ENCODE measurements at places on chromosomes 1 and 21.

DNA sequence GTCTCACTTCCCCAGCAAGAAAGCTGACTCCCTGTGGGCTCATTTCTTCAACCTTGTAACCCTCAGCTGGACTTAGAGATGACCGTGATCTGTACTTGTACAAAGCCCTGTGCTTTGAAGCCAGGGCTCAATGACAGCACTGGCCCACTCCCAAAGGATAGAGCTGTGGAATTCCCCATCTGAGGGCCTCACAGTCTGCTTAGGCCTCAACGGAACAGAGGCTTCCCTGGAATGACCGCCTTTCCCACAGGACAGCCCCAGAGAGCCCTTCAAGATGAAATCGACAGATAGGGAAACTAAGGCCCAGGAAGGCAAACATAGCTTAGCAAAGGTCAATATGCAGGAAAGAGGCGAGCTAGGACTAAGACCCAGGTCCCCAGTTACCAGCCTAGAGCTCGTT, 11.5 kb downstream of the SLC9A1 start:
- DNase-seq = no peak

DNA sequence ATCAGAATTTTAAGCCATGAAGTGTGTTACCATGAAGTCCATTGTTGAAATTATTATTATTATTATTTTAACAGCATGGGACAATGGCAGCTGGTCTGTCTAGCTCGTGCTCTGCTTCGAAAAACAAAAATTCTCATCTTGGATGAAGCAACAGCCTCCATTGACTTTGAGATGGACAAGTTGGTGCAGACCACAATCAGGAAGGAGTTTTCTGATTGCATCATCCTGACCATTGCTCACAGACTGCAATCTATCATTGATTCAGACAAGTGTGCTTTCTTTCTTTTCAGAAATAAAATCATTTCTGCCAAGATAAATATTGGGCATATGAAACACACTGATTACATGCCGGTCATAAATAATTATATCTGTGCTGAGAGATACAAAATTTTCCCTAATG, 21.0 kb downstream of the HSPA13 start:
- no peak for DNase-seq

DNA sequence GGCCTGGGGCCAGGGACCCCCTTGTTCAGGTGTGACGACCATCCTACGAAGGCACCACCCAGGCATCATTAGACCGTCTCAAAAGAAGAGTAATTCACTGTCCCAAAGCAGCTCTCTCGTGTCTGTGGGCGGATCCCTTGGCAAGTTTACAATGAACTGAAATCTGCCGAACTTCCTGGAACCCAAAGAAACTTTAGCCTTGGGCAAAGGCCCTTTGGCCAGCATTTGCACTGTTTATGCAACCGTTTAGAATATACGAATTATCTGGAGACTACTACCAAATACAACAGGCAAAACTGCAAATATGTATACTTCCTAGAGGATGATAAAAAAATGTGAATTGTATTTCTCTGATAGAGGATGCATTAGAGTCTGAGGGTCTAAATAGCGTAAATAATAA, 1.4 kb upstream of the SOD1 start:
- no peak for DNase-seq

DNA sequence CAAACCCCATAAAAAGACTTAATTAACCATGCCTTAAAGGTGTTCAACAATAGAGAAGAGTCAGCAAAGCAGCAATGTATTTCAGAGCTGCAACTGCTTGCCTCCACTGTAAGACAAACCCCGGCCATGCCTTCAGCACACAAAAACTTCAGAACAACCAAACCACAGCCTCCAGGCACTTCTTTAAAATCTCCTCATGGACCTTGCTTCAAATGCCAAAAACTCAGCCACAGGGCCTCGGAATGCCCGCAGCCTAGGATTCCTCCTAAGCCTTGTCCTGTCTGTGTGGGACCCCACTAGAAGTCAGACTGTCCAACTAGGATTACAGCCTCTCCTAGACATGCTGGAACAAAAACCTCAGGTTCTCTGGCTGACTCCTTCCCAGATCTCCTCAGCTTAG, 208.1 kb upstream of the DUSP10 start:
- no peak for DNase-seq

DNA sequence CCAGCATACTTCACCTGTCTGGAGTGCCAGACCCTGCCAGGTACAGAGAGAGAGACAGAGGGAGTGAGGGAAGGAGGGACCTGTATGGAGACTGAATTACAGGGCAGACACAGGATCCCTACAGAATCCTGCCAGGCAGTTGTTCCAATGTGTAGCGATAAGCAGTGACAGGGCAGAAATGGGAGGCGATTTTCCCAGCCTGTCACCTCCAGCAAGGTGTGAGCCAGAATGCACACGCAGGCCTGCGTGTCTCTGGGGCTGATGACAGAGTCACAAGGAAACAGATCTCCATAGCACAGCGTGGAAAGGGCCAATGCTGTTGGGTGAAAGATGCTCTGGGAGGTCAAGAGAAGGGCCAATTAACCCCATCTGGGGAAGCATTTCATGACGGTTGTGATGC, 111.3 kb downstream of the HIVEP3 start:
- no peak for DNase-seq

DNA sequence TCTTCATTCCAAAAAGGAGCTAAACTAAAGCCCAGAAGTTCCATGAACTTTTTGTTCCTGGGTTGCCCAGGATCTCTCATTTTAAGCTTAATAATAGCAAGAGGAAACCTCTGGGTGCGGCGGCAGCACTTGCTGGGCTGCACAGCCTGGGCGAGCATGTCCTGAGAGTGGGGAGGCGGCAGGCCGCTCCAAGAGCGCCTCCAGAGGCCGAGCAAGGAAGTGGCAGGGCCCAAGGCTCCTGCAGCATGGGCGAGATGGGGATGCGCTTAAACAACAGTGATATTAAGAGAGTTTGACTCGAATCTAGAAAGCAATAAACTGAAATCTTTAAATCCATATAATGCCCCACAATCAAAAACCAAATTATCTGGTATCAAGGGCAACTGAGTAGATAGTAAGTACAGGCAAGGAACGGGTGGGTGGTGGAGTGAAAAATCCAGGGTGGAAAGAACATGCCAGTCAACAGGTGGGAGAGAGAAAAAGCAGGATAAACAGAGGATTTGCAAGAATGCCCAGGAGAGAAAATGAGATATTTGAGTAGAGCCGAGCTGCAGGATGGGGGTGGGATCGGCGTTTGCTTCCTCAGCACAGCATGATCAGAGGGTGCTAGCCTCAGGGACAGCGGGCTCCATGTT, 14.1 kb upstream of the TNR start:
- DNase-seq = peak; percentile 17

GRCh38 chr21:19031953-19032352, 628.4 kb upstream of the TMPRSS15 start:
- peak; percentile 72 for DNase-seq

DNA sequence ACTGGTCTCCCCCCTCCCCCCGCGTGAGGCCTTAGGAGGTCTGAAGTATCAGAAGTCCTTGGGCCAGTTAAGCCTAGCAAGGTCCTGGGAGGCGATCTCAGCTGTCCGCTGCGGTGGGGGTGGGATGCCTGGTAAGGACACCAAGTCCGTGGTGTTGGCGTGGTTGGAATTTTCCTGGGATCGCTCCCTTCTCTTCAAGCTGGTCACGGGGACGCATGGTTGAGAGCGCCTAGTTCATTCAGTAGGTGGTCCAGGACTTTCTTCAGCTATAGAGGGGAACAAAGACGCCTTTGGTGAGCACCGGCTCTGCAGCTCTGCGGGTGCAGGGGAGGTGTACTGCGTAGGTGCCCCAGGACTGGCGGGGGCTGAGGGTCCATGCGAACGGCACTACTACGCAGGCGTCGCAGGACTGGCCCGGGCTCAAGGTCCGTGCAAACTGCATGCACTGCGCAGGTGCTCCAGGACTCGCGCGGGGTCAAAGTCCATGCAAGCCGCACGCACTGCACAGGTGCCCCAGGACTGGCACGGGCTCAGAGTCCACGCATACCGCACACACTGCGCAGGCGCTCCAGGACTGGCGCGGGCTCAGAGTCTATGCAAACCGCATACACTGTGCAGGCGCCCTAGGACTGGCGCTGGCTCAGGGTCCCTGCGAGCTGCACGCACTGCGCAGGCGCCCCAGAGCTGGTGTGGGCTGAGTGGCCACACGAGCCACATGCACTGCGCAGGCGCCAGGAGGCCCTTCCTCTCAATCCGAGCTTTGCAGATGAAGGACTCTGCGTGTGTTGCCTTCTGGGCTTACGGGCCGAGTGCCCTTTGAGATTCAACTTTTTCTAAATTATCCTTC, 36.6 kb upstream of the HMGN1 start:
- no peak for DNase-seq

- DNase-seq = no peak
Measured at GRCh38 chr1:212618466-212619210, 10.1 kb downstream of the ATF3 start.

DNA sequence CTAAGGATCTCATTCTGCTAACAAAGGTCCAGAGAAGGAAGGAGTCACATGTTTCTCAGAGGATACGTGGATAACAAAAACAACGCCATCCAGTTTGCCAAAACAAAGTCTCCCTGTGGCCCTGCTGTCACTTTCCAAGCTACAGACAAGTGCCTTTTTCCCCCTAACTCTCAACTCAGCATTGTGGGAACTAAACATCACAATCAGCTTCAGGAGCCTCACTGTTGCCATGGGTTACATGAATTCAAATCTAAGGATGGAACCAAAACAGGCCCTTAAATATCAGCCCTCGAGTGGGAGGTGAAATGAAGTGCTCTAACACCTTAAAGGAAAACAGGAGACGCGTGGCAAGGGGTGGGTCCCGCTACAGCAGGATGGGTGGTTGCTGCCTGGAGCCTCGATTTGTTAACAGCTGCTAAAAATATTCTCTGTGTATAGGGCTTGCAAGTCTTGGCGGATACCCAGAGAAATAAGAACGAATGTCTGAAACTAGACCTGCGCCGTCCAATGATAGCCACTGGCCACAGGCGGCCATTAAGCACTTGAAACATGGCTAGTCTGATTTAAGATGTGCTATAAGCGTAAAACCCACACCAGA, 66.4 kb upstream of the SOD1 start:
- DNase-seq = peak; percentile 53

- no peak for DNase-seq
Measured at GRCh38 chr1:32184650-32185049, 5.2 kb downstream of the TXLNA start.

GRCh38 chr21:37532868-37533780, 166.6 kb downstream of the DYRK1A start:
- peak; percentile 57 for DNase-seq

GRCh38 chr1:160342526-160342925, 524 bp downstream of the COPA start:
- no peak for DNase-seq

DNA sequence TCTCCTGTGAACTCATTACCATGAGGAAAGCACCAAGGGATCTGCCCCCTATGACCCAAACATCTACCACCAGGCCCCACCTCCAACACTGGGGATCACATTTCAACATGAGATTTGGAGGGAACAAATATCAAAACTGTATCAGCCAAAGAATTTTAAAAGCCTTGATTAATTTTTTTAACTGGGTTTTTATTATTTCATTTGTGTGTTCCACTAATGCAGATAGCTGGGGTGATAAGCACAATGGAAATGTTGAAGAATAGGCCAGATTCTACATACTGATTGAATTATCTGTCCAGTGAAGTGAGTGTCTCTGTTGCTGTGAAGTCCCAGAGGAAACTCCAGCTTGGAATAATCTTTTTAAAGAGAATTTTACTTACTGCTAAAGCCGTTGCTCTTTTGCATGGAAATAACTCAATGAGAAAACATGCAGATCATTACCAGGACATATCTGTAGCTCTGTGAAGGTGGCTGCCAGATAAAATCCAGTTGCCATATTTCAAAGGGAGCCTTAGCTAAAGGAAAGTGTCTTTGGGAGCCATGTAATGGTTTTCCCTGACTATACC, 44.4 kb upstream of the DHCR24 start:
- no peak for DNase-seq

DNA sequence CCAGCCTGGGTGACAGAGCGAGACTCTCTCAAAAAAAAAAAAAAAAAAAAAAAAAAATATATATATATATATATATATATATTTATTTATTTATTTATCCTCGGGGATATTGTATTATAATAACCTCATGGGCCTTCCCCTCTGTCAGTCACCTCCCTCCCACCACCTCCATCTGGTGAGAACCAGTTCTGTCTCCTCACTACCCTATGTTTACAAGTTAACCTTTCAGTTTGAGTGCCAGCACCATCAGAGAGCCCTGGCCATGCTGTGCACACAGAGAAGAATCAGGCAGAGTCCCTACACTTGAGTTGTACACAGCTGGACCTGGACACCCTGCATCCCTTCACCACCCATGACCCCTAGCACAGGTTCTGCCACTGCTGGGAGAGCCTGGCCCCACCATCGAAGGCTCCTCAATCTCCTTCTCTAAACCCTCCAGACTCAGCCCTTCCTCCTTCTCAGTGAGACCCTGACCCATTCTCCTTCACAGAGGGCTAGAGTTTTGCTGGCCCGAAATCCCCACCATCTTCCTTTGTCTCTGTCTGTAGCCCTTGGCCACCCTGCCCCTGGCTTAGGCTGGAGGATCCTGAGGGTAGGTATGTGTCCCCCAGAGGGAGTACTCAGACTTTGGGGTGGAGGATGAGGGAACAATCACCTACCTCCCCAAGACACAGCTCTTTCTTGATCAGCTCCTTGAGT, 1.2 kb downstream of the S100A5 start:
- no peak for DNase-seq

DNA sequence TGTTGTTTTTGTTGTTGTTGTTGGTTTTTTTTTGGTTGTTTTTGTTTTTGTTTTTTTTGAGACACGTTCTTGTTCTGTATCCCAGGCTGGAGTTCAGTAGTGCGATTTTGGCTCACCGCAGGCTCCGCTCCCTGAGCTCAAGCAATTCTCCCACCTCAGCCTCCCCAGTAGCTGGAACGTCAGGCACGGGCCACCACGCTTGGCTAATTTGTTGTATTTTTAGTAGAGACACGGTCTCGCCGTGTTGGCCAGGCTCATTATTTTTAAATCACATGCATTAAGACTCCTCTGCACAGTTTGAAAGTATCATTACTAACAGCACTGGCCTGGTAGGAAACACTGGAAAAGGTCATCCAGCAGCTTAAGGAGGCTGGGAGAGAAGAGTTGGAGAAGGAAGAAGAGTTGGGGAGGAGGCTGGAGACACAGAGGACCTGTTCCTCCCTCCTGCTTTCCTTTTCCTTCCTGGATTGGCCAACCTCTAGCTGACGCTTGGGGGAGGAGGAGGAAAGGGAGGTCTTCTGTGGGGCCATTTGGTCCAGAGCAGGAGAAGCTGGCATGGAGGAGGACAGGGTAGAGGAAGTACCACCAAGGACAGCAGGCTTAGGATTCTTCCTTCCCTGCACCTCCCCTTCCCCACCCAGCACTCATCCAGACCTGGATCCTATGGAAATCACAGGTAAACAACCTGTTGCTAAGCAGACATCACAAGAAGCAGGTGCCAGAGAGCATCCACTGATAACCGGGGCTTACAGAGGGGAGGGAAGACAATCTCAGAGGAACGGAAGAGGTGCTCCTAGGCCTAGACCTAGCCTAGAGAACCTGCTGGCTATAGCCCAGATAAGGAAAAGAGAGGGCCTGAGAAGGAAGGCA, 71.9 kb upstream of the GOLT1A start:
- peak; percentile 31 for DNase-seq

GRCh38 chr1:214494706-214495105, 56.7 kb downstream of the PTPN14 start:
- DNase-seq = no peak

- no peak for DNase-seq
Measured at GRCh38 chr1:53400761-53401674, 58.2 kb upstream of the DMRTB1 start.
